ENCODE measurements at places on chromosomes 6 and 20.
A peak's percentile ranks its signal among the peaks of the same experiment; 100 is the strongest.

- DNase-seq: no peak
These were observed 4.7 kb downstream of the SOD2 start for GRCh38 chr6:159688266-159688905.

- no peak for DNase-seq
These were observed 14.0 kb downstream of the DCBLD1 start for GRCh38 chr6:117496383-117496990.

DNA sequence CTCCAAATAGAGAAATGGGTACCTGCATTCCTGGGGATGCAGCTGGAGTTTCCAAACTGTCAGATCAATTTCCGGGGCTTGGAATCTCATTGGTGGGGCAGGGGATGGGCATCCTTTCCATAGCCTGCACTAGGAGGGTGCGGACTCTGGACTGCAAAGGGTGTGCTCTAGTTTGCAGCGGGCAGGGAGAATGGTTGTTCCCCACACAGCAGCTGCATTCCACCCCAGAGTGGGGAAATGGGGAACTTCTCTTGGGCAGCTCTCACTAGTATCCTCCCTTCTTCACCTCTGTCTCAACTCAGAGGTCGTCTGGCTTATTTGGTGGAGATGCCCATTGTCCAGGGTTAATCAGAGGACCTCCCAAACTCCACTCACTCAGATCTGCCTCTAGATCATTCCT is 34.5 kb upstream of the CDKN1A start:
- DNase-seq: no peak

- DNase-seq: no peak
These were observed 164.3 kb upstream of the RREB1 start for GRCh38 chr6:6943421-6943820.

GRCh38 chr6:140571145-140571544 is 1196.7 kb upstream of the CITED2 start:
- no peak for DNase-seq

DNA sequence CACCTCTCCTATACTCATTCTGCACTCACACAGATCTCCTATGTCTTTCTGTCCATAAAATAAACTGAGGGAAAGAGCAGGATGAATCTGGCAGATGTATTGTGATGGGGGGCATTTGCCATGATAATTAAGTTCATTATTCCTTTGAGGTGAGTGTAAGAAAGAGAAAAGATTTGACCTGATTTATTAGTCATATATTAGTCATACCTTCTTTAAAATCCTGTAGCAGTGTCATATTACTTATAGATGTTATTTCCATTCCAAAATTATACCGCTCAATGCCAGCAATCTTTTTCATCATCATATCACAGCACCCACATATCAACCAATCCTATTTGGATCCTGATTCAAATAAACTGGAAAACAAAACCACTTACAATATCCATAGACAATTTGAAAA is 733.3 kb upstream of the SLC35B3 start:
- DNase-seq: no peak

GRCh38 chr6:84013931-84014330 is 19.6 kb upstream of the MRAP2 start:
- DNase-seq: no peak

DNA sequence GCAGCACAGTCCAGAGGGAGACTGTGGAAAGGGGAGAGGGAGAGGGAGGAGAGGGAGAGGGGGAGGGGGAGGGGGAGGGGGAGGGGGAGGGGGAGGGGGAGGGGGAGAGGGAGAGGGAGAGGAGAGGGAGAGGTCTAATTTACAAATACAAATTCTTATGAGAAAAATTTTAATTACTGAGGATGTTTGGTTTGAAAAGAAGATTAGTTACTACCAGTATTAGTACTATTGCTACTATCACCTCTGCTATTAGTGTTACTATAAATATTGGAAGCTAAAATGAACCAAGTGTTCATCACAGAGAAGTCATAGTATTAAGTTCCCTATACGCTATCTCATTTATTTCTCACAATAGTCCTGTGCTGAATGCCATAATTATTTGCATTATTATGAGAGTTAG is 14.3 kb upstream of the TSBP1 start:
- no peak for DNase-seq

- DNase-seq: no peak
These were observed 532.7 kb downstream of the BCKDHB start for GRCh38 chr6:80639181-80639629.

- DNase-seq: no peak
These were observed 43.6 kb upstream of the PHACTR3 start for GRCh38 chr20:59560588-59561227.

GRCh38 chr6:102075539-102075938 is 682.0 kb downstream of the GRIK2 start:
- no peak for DNase-seq

DNA sequence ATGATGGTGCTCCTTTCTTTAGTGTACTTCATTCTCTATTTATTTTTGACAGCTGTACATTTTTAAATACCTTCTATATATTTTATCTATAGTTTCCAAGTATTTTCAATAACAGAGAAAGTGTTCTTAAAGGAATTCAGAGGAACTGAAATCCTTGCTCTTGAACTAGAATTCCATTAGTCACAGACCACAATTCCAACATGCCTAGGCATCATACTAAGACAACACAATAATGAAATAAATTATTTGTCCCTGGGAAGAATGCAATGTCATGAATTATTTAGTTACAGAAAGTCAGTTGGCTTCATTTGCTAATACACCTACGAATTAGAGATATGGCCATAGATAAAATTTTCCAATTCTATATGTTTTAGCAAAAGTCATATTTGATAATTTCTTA is 671.2 kb downstream of the EPHA7 start:
- DNase-seq: no peak

DNA sequence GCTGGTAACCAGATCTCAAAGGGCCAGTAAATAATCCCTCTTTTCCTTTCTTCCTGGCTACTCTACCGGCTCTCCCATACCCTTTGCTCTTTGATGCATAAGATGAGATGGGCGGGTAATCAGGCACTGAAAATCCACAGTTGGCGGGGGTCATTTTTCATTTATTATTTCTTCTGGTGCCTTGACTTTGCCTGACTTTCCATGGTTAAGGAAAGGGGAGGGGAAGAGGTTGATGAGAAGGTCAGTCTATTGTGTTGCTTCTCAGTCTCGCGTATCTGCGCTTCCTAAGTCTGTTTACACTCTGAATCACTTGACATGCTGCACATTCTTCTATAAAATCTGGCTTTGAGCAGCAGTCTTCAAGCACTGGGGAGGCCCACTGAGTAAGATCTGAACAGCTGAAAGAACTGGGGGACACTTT is 121.1 kb upstream of the HDGFL1 start:
- no peak for DNase-seq

GRCh38 chr6:162090734-162091133 is 636.8 kb downstream of the PRKN start:
- DNase-seq: no peak

DNA sequence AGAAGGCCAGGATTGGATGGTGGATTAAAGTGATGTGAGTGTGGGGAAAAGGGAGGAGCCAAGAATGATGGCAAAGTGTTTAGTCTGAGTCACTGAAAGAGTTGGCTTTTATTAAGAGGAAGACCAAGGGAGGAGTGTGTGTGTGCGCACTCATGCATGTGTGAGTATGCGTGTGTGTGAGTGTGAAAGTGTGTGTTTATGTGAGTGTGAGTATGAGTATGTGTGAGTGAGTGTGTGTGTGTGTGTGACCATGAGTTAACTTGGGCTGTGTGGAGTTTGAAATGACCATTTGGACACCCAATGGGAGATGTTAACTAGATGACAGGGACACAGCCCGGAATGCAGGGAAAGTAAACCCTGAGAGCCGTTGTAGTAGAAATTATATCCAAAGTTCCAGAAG is 57.6 kb upstream of the EYA2 start:
- no peak for DNase-seq

DNA sequence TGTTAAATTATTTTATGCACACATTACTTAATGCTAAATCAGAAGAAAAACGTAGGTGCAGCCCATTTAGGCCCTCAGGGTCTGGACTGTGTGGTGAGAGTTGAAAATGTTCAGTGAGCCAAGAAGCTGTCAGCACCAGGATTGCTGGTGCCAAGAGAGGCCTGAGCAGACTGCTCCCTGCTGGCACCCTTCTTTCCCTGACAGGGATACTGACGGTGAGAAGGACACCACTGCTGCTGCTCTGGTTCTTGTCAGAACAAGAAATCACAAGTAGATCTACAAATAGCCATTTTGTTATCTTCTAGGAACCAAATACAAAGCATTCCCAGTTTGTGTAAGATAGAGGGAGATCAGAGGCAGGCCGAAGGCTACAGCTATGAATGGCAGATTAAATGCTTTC is 48.7 kb upstream of the CRISP1 start:
- no peak for DNase-seq

GRCh38 chr6:13579911-13580310 is 5.5 kb downstream of the SIRT5 start:
- DNase-seq: no peak

- DNase-seq: no peak
These were observed 169.3 kb downstream of the ARID1B start for GRCh38 chr6:156946370-156946936.

- DNase-seq: no peak
These were observed 393.7 kb downstream of the ZFAND3 start for GRCh38 chr6:38213251-38213658.

GRCh38 chr6:133683606-133684005 is 205.3 kb upstream of the TCF21 start:
- no peak for DNase-seq

DNA sequence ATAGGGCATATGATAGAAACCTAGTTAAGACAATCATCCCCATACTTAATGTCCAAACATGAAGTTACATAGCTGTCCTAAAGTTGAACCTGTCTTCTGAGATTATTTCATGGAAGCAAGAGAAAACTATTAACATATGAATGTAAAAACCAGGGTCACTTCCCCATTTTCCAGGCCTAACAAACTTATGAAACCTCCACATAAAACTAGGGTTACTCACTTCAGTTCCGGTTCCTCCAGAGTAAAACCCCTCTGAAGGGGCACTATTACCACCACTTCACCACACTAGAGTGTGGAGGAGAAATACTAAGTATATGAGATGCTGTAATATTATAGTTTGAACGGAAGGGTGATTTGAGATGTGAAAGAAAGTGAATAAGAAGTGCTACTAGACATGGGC is 14.9 kb downstream of the PRKN start:
- no peak for DNase-seq

- DNase-seq: no peak
These were observed 83.1 kb downstream of the MRPL14 start for GRCh38 chr6:44044154-44044539.

- DNase-seq: no peak
These were observed 73.3 kb downstream of the SLC22A23 start for GRCh38 chr6:3383525-3383924.

- DNase-seq: peak; percentile 99
These were observed at the start of gene SYS1 for GRCh38 chr20:45362804-45363610. Gene SYS1 (plus strand): TSS chr20:45363156. CDS start chr20:45363532, 376 bp downstream.

DNA sequence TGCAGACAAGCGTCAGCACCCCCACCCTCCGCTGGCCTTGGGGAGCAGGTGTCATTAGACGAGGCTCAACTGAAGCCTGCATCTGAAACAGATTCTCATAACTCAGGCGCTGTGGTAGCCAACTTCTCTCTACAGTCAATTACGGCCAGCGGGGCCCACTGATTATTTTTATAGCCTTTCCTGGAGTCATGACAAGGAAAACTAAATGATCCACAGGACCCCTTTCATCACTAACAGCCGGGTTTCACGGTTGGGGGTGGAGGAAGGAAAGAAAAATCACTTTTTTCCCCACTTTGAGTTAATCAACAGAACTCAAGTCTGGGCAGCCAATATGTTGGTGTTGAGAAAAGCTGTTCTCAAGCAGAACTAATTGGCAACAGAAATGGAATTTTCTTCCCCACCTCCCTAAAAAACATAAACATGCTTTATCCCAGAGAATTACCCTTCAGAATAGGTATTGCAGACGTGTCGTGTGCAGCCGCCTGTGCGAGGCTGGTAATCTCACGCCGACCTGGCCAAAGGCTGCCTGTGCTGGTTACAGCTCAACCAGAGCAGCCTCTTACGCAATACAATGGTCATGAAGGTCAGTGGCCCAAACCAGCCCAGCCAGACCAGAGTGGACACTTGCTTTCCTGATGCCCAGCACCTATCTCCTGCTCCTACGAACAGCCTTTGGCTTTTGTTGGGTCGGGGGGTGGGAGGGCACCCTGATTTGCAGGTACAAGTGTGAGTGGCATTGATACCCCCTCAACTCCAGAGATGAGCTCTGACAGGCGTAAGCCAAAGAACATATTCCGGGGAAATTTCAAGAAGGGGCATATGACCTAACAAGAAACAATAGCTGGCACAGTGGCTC is 11.0 kb downstream of the RIPOR3 start:
- DNase-seq: peak; percentile 69

- DNase-seq: no peak
These were observed 615 bp upstream of the EYA2 start for GRCh38 chr20:46893877-46894578.

GRCh38 chr6:134766497-134766896 is 183.4 kb downstream of the ALDH8A1 start:
- DNase-seq: no peak

- DNase-seq: no peak
These were observed 2.9 kb downstream of the STX11 start for GRCh38 chr6:144153260-144153659.

- peak; percentile 49 for DNase-seq
These were observed 36.7 kb downstream of the JAG1 start for GRCh38 chr20:10637031-10637559.

DNA sequence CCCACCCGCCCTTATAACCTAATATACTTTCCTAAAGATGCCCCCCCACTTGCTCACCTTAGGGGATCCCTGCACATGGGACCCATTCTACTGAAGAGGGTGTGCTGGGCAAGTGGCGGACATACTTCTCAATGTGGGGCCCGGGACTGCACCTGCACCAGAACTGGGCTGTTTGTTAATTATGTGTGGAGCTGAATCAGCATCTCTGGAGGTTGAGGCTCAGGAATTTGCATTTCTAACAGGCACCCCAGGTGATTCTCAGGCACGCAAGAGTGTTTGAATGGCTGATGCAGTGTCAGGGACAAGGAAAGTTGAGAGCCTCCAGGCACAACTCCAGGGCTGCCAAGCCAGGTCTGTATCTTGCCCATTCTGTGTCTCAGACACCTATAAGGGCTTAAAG is 8.9 kb upstream of the PTPRT start:
- DNase-seq: no peak

DNA sequence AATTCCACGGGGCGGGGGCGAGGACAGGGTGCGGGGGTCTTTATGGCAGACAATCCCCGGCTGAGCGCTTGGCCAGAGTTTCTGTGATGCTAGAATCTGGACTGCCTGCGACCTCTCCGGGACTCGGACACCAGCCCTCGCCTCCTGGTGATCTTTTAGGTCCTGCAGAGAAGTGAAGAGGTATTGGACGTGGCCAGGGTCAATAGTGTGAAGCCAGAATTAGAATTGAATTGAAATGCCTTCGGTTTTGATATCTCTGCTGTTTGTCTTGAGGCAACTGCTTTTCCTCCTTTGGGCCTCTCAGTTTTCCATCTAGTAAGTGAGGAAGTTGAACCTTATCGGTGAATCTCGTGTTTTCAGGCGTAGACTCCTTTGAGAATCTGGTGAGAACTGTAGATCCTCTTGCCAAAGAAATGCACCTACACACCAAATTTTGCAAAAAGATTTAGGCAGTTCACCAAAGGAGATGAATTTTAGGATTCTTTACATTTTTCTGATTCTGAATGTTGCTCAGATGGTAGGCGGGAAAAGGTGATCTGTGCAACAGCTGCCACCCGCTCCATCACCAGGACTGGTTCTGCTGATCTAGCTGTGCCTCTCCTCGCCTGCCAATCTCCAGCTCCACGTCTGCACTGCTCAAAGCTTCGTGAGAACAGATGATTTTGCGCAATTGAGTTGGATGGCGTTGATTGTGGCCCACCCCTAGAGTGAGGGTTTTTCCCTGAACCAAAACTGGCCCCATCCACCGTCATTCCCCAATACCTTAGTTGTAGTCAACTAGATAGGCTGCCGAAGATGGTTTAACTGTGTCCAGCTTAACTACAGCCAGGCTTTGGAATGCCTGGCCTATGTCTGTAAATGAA is 837 bp upstream of the OSER1 start:
- DNase-seq: no peak
